ENCODE measurements at places on chromosomes 12 and 14.

- peak; percentile 6 for DNase-seq
These were observed 1.7 kb upstream of the AKAP6 start for GRCh38 chr14:32327255-32327961.

- DNase-seq, result no peak
These were observed 18.6 kb upstream of the PTGR2 start for GRCh38 chr14:73833034-73833433.

DNA sequence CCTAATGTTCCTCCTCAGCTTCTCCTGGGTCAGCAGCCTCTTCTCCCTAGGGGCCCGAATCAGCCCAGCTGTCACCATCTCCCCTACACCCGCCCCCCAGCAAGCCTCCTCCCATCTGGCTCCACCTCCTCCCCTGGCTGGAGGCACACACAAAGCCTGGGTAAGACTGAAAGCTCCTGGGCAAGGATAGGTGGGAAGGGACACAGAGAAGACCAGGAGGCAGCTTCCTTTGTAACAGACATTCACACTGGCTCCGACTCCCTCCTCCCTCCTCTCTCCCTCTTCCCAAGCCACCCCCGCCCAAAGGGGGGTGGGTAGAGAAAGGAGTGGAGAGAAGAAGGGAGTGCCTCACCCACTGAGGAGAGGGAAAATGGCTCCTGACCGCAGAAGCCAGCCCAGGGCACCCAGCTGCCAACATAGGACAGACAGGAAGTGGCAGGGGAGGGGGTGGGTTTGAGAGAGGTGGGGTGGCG is 4.0 kb downstream of the CHD4 start:
- DNase-seq, result peak; percentile 42

- DNase-seq, result no peak
These were observed 20.5 kb downstream of the ACTN1 start for GRCh38 chr14:68958553-68958952.

DNA sequence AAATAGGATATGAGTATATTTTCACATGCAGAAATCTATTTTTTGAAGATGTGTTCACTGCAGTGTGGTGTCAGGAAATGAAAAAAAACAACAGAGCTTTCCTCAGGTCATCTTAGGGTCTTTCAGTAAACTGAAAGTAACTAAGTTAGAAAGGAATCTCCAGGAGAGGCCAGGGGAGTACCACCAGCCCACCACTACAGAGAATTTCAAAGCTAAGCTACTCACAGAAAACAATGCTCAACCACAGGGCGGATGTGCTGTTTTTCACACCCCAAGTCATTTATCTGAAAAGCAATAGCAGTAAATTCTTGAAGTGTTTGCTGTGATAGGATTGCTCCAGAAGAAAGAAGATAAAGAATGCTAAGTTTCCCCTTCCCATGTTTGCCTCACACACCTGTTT is 79.0 kb downstream of the IFNG start:
- peak; percentile 52 for DNase-seq

- DNase-seq, result peak; percentile 3
These were observed 160.0 kb upstream of the SOX5 start for GRCh38 chr12:24109381-24110039.

DNA sequence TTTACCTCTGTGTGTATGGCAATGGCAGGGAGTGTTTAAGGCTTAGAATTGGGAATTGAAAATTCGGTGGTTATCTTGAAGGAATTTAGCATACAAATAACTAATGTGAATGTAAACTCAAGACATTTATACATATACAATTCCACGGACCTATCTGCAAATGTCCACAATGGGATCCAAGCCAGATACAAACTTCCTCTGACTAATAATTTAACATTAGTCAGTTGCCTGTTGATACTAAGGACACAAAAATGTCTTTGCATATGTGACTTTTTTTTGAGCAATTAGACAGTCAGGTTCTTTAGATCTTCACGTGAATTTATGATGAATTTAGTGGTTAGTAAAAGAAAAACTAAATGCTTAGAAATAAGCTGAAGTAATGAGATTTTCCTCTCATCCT is 40.5 kb downstream of the ESR2 start:
- DNase-seq, result no peak

DNA sequence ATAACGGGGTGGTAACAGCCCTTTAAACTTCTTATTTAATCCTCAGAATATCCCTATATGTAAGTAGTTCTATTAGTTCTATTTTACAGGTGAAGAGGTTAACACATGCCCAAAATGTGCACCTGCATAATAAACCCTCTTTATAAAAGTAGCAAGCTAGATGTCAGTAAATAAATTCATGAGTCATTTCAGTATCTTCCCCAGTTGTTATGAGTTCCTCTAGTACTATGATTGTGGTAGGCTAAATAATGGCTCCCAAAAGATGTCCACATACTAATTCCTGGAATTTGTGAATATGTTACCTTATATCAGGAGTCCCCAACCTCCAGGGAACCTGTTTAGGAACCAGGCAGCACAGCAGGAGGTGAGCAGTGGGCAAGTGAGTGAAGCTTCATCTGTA is 106.5 kb downstream of the TMTC3 start:
- DNase-seq, result no peak

DNA sequence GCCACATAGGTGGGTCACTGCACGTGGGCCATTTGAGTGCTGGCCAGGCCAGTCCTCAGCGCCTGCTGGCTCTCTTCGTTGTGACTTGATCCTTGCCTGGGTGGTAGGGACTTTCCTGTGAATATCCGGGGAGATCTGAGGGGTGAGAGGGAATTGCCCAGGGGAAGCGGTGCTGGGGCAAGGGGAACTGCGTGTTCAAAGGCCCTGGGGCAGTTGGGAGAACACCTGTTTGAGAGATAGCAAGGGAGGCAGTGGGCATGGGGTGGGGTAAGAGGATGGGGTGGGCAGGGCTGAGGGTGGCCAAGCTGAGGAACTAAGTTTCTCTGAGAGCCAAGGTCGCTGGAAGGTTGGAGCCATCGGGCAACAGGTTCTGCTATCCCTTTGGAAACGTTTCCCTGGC is 25.0 kb downstream of the SETD1B start:
- DNase-seq, result no peak

GRCh38 chr14:105500726-105501101 is 9.7 kb downstream of the TEDC1 start:
- DNase-seq, result no peak

- DNase-seq, result no peak
These were observed 31.8 kb downstream of the SLC16A7 start for GRCh38 chr12:59627582-59627981.

DNA sequence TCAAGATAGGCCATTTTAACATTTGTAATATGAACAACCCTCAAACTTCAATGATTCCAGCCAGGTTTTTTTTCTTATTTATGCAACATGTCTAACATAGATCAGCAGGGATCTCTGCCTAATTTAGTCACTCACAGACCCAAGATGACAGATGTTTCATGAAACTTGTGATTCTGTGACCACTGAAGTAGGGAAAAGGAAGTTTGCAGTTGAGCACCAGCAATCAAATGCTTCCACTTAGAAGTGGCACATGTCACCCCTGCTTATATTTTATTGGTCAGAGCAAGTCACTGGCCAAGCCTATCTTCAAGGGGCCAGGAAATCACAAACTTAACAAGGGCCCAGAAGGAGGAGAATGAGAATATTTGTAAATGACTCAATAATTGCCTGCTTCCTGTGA is 150.6 kb downstream of the BCAT1 start:
- DNase-seq, result peak; percentile 58

- DNase-seq, result no peak
These were observed 47.5 kb downstream of the GARIN6 start for GRCh38 chr12:99695050-99695449.

DNA sequence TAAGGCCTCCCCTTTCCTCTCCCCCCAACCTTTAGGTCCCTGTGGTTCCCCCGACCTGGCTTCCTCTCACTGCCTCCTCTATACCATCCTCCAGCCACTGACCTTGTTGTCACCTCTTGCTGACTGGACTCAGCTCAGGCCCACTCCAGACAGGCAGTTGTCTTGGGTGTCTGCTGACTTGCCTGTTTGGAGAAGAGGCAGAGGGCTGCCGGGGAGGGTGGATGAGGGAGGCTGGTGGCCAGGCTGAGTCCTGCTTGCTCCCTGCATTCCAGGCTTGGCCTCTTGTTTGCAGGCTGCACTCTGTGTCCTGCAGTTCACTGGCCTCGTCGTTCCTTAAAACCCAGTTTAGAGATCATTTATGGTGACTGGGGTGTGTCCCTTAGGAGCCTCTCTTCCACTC is 31.0 kb upstream of the RD3L start:
- DNase-seq, result no peak

- peak; percentile 42 for DNase-seq
These were observed 118.7 kb downstream of the BRMS1L start for GRCh38 chr14:35944847-35945246.

- DNase-seq, result no peak
These were observed 73.0 kb downstream of the KITLG start for GRCh38 chr12:88507270-88507669.

GRCh38 chr12:15584366-15585041 is 204.7 kb downstream of the EPS8 start:
- DNase-seq, result peak; percentile 61

DNA sequence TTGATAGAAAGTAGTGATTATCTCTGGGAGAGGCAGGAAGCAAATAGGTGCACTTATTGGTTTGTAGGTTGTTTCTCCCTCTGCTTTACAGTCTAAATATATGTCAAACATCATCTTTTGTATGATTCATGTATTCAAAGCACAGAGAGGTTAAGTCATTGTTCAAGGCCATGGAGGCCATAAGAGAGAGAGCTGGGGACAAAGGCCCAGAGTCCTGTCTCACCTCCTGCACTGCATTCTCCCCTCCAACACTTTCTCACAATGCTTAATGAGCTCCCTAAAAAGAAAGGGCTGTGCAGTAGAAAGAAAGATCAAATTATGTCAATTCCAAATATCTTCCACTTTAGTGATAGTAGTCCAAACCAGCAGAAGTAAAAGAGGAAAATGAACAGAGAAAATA is 180.4 kb upstream of the DIO3 start:
- no peak for DNase-seq

- DNase-seq, result no peak
These were observed 271.4 kb downstream of the MED13L start for GRCh38 chr12:116006141-116006540.

GRCh38 chr12:93624595-93625294 is 52.3 kb downstream of the SOCS2 start:
- DNase-seq, result peak; percentile 10

DNA sequence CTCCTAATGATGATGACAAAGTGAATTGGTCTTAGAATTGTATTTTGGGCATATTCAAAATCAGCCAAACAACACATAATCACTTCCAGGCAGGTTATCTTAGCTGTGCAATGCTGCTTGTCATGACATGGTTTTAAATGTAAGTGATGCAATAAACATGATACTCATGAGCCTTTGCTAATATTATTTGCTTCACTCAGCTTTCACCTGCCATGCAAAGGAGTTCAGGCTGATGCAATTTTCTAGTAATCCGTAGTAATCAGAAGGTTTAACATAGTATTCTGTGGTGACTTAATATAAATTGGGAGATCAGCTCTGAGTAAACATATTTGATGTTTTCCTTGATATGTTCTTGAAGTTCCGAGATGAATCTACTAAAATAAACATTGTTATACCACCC is 29.1 kb downstream of the TMEM260 start:
- no peak for DNase-seq

DNA sequence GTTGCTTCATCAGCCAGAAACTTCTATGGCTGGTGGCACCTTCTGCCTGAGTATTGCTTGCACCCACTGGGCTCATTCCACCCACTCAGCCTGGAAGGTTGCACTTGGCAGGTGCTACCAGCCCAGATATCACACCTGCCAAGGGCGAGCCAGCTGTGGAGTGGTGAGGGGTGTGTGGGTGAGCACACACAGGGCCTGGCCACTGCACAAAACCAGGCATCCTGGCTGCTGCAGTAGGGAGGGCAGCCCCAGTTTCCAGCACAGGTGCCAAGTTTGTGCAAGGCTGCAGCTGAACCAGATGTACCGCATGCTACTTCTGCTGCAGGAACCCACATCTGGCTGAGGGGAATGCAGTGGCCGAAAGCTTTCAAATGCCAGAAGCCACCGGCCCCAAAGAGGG is 1147.8 kb downstream of the FSCB start:
- DNase-seq, result no peak

DNA sequence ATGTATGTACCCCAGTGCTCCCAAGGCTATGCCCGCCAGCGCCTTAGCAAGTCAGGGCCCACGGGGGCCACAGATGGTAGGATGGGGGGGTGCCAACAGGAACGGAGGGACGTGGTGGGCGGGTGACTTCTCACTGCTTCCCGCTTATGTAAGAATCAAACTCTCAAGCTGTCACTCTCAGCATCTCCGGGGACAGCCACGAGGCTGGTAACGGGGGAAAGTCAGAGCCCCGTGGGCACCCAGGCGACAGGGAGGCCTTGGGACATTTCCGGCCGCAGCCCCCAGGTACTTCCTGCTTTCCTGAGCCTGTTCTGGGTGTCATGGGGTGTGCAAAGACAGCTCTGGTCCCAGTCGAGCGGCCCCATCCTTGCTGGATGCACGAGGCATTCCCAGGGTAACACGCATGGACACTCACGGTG is 59.3 kb downstream of the TESC start:
- no peak for DNase-seq

DNA sequence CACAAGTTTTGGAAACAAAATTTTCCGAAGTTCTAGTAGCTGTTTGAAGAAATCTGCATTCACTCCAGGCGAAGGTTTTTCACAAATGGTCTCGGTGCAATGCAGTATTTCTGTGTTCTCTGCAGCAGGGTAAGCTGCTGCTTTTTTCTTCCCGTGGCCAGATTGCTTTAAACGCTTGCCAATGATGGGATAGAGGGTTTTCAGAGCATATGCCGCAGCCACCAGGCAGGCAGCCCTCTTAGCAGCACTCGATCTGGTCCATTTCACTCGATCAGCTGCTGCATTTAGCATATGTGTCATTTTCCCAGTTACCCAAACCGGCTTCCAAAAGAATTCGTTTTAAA is 315 bp downstream of the ABCD2 start:
- DNase-seq, result peak; percentile 33

DNA sequence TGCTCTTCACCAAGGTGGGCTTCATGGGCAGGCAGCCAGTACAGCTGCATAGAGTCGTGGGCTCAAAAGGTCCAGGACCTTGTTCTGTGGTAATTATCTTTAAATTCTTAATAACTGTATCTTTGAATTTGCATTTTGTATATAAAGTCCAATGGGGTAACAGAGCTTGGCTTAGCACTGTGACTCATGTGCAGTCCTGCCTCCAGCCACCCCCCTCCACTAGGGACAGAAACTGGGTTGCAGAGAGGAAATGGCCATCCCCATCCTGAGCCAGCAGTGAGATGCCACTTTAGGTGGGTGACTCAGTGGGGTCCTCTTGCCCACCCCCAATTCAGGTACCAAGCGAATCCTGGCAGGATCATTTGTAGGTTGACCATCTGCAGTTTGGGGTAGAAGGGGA is 48.1 kb downstream of the EPS8 start:
- no peak for DNase-seq

DNA sequence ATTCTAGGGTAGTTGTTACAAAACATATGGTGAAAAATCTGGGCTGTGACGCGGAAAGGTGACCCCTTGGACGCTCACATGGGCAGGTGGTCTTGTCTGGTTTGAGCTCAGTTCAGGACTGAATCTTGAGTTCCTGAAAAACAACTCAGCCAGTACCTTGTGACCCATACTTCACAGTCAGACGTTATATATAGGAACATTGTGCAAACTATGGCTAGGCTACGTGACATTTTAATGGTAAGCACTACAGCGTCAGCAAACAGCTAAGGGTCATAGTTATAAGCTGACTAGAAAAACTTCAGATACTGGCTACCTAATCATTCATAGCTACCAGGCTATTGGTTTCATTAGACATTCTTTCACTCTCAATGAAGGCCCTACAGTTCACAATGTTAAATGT is 14.8 kb upstream of the EDDM3A start:
- no peak for DNase-seq
